ENCODE measurements at places on chromosomes 1 and 21.
A peak's percentile ranks its signal among the peaks of the same experiment; 100 is the strongest.

- DNase-seq, result peak; percentile 98
These were observed 95.7 kb upstream of the VANGL1 start for GRCh38 chr1:115545791-115546733.

GRCh38 chr1:203216274-203217138, 13.0 kb downstream of the CHIT1 start:
- DNase-seq, result peak; percentile 78

- no peak for DNase-seq
These were observed 114.4 kb downstream of the PRDM16 start for GRCh38 chr1:3183411-3183810.

DNA sequence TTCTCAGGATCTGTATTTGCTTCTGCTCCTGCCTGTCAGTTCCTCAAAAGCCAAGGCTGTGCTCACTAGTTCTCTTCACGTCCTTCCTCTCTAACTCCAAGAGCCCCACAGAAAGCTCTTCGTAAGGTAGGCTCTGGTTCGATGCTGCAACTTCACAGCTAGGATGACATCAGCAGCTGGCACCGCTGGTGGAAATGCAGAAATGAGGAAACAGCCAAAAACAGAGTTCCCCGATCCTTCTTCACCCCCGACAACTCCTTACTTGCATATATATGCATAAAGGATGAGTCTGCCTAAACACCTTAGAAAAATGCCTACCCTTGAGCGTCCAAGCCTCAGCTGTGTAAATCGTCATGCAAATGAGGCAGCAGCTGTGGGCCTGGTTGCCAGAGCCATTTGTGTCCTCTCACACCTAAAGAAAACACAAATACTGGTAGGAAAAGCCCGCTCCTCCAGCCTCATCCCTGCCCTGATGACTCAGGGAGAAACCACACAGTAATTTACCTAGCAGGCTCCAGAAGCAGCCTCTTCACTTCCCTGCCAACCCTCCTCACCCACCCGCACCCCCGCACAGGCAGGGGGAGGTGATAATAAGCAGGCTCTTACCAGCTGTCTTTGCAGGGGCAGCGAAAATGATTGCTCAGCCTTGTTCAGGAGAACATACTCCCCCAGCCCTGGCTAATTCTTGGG, 28.2 kb downstream of the BATF3 start:
- peak; percentile 82 for DNase-seq

DNA sequence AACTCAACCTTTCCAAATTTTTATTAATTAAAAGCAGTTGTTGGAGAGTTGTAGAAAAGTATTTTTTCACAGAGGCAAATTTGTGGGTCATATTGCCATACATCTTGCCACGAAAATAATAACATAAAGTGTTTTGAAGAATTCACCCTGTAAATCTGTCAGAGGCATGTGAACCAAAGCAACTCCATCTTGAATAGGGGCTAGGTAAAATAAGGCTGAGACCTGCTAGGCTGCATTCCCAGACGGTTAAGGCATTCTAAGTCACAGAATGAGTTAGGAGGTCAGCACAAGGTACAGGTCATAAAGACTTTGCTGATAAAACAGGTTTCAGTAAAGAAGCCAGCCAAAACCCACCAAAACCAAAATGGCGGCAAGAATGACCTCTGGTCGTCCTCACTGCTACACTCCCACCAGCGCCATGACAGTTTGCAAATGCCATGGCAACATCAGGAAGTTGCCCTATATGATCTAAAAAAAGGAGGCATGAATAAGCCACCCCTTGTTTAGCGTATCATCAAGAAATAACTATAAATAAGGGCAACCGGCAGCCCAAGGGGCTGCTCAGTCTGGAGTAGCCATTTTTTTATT, 4.4 kb upstream of the CNN3 start:
- no peak for DNase-seq

DNA sequence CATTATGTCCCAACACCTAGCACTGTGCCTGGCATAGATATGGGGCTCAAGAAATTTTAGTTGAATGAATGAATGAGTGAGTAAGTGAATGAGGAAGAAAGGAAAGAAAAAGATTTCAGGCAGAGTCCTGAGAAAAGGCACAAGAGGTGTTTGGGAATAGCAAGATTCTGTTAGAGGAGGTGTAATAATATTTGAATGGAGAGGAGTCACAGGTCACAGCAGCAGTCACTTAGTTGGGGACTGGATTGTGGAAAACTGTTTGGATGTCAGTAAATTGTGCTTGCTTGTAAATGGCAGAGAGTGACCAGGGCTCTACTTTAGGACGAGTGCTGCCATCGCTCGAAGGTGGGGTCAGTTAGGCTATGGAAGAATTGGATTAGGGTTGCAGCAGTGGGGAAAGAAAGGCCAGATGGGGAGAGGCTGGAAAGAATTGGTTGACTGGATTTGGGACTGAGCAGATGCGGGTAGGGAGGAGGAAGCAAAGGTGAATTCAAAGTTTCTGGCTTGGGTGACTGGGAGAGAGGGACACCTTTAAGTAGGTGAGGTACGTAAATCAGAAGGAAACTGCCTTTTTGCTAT, 9.3 kb downstream of the CDC14A start:
- no peak for DNase-seq

DNA sequence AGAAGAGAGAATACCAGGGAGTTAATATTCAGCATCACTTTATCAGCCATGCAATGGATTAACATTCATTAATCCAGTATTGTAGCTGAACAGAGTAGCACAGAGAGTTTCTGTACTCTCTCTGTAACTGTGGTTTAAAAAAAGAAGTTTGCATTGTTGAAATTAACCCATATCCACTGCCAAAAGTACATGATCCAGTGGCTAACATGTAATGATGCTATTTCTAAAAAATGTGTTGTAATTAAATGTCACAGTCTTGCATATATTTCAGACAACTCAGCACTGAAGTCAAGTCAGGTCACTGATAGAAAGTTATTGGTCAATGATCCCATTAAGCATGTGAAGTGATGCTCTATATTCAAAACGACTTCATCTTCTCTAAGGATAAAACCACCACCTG, 141.3 kb downstream of the NRIP1 start:
- DNase-seq, result no peak

DNA sequence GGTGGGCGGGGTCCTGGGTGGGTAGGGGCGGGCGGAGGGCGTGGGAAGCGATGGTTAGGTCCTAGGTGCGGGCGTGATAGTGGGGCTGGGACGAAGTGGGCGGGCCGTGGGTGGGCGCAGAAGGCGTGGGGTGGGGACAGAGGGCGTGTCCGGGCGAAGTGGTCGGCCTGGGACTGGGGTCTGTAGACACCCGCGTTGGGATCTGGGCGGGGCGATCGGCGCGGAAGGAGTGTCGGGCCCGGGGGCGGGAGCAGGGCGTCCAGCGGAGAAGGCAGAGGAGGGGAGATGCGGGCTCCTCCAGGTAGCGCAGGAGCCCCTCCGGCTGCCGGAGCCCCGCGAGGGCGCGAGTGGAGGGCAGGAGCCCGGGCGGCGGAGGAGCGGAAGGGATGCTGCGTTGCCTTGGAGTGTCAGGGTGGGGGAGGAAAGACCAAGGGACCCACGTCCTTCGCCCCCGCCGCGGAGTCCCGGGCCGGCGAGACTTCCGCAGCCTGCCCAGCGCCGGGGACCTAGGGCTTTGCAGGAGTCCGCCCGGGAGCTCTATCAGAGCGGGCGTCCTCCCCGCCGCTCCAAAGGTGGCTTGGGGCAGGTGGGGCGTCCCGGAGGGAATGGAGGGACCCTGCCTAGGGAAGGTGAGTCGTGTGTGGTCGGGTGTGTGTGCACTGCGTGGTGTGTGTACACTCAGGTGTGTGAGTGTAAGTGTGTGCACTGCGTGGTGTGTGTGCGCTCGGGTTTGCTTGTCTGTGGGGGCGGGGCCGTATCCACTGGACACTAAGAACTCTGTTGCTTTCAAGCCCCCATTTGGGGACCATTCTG, 27.0 kb upstream of the PRSS38 start:
- DNase-seq, result no peak

DNA sequence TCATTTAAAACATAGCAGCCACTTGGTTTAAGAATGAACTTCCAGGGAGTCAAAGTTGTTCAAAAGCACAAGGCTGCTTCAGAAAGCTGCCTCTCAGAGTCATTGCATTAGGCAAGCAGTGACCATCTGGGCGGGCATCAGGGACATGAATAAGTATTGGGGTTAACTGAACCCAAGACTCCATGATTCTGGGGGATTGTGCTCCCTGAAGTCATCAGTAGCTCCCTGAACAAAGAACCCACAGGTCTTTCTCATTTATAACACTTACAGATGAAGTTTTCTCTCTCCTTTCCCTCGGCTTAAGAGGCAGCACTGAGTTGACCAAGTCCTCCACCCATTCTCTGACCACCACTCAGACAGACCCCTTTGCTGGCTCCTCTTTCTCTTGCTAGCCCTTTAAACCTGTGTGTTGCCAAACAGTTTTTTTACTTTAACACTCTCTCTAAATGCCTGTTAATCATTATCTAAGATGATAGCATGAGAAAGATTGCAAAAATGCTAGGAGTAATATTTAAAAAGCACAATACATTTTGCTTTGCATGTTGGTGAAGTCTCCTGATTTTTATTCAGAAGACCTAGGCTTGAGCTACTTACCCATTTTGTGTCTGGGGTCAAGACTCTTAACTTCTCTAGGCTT, 77.0 kb upstream of the ARHGAP29 start:
- DNase-seq, result no peak

- DNase-seq, result peak; percentile 23
These were observed 2.1 kb downstream of the TAF12 start for GRCh38 chr1:28640766-28641165.

- no peak for DNase-seq
These were observed 77.6 kb downstream of the SPATA46 start for GRCh38 chr1:162299018-162299417.

- no peak for DNase-seq
These were observed 23.7 kb upstream of the NFIA start for GRCh38 chr1:61058483-61059245.

GRCh38 chr1:36096500-36097432, 8.1 kb downstream of the ADPRS start:
- no peak for DNase-seq

DNA sequence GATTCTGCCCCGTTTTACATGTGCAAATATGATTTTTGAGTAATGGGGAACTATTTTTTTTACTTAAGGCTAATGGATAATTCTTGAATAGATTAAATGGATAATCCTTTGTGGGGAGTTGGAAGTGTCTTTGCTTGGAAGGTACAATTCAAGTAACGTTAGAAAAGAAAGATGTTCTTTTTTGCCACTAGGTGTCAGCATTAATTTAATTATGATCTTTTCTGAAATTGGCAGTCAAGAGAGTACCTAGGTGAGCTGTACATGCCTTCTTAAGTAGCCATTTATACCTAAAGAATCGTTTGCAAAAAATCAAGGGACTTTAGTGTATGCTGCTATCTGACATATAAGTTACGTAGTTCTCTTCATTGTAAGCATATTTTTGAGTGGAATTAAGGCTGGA, 2.2 kb downstream of the FBXO28 start:
- DNase-seq, result peak; percentile 62

DNA sequence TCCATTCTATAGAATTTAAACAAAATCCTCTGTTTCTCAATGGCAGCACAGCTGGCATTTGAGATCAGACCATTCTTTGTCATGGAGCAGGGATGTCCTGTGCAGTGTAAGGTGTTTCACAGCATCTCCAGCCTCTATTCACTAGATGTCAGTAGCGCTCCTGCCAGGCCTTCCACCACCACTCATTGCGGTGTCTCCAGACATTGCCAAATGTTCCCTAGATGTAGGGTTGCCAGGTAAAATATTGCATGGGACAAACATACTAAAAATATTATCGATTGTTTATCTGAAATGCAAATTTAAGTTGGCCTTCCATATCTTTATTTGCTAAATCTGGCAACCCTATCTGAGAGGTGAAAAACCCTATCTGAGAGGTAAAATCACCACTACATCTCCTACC, 11.7 kb downstream of the ITLN2 start:
- peak; percentile 0 for DNase-seq

GRCh38 chr1:11595285-11595684, 58.9 kb downstream of the FBXO2 start:
- DNase-seq, result no peak

- DNase-seq, result no peak
These were observed 35.5 kb upstream of the SLAMF9 start for GRCh38 chr1:159989581-159989980.

DNA sequence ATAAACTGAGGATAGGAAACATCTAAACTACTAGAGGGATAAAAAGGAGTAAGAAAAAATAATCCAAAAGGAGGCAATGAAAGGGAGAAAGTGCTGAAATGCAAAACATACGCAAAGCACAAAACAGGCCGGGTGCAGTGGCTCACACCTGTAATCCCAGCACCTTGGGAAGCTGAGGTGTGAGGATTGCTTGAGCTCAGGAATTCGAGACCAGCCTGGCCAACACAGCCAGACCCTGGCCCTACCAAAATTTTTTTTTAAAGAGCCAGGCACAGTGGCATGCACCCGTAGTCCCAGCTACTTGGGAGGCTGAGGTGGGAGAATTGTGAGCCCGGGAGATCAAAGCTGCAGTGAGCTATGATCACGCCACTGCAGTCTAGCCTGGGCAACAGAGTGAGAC, 10.5 kb downstream of the SPOCD1 start:
- DNase-seq, result no peak

- DNase-seq, result peak; percentile 14
These were observed 45.5 kb downstream of the TOR3A start for GRCh38 chr1:179127163-179127895.

GRCh38 chr1:203244776-203245175, 15.3 kb upstream of the CHIT1 start:
- no peak for DNase-seq

- DNase-seq, result no peak
These were observed 21.1 kb downstream of the SYNC start for GRCh38 chr1:32681509-32681908.
